Central memory CD4-positive, alpha-beta T cell (primary cell): ENCODE measurements at places on chromosomes 6 and 20.

DNA sequence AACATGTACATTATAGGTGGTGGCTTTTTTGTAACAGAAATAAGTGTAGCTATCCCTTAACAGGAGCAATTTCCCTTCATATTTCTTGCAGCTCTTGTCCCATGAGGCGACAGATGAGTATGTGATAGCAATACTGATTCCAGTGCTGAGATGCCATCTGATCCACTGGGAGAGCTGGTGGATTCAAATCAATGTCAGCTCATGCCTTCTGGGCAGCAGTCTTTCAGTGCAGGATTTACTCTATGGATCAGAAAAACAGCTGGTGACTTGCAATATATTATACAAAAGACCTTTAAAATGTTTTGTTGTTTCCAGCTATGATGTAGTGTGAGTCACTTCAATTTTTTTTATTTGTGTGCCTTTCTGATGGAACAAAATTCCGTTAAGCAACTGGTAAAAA lies 259.9 kb upstream of the SASH1 start:
- DNase-seq, result no peak

DNA sequence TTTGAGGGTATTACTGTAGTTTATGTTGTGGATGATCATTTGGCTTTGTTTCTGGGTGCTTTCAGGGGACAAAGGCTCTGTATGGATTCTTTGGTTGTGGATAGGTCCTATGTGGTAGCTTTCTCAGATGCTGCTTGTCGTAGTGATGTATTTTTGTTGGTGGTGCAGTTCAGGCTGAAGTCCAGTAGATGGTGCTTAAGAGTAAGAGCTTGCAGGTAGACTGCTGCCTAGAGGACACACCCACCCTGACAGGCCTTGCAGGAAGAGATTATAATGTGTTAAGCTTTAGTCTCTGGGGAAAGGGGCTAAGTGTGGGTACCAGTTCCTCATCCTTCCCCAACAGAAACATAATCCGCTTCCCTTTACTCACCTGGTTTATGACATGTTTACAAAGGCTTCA lies 62.6 kb upstream of the ADGRB3 start:
- no peak for DNase-seq

GRCh38 chr6:90216072-90216977 lies 80.3 kb downstream of the BACH2 start:
- DNase-seq, result peak; percentile 41

DNA sequence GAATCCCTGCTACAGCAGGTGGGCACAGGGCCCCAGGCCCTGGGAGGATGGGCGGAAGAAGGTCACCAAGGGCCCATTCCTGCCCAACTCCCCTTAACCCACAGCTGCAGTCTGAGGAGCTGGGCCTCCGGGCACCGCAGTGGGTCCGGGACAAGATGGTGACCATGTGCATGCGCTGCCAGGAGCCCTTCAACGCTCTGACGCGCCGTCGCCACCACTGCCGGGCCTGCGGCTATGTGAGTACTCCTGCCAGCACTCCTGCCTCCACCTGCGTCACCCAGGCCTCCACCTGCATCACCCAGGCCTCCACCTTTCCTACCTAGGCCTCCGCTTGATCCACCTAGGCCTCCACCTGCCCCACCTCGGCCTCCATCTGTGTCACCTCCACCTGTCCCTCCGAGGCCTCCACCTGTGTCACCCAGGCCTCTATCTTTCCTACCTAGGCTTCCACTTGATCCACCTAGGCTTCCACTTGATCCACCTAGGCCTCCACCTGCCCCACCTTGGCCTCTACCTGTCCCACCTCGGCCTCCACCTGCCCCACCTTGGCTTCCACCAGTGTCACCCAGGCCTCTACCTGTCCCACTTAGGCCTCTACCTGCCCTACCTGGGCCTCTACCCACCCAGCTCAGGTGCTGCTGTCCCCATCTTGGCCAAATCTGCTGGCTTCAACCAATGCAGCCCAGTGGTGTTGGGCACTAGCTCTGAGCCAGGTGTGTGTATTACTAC lies 16.8 kb downstream of the FGD2 start:
- DNase-seq, result no peak

- DNase-seq, result peak; percentile 50
Observed at GRCh38 chr6:45433533-45434380, 56.0 kb upstream of the SUPT3H start.

- DNase-seq, result no peak
Observed at GRCh38 chr6:27422651-27423332, 34.2 kb downstream of the ZNF391 start.

DNA sequence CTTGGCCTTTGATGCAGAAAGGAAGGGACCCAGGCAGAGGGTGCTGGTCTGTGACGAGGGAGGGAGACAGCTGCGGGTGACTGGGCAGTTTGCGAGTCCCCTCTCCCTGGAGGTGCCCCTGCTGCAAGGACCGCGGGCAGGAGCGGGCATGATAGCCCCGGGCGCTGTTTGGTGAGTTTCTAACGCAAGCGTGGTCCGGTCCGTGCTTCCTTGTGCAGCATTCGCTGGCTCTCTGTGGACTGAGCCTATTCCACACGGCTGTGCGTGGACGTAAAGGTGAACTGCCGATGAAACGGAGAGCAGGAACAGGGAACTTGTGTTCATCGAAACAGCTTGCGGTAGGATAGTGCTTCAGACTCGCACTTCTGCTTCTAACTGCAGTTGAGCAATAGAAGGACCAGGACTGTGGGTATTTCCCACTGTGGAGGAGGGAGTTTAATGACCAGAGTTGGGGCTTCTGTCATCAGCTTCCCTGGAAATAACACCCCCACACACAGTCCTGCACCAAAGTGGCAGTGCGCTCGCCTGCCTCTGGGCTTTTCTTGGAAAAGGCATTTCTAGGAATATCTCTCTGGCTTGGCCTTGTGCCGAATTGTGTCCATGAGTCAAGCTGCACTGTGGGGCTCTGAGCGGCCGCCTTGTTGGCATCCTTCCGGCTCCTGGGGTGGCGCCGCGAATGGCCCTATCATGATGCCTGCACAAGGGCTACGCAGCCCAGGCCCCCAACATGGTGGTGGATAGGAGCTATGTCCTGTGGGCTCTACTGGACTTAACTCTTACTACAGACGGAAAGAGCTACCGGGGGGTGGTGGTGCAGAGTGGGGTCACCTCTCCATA lies 48.9 kb downstream of the DUSP22 start:
- no peak for DNase-seq

GRCh38 chr6:131694832-131695426 lies 6.3 kb downstream of the OR2A4 start:
- no peak for DNase-seq

- no peak for DNase-seq
Observed at GRCh38 chr6:112990971-112991370, 643.8 kb downstream of the RFPL4B start.

DNA sequence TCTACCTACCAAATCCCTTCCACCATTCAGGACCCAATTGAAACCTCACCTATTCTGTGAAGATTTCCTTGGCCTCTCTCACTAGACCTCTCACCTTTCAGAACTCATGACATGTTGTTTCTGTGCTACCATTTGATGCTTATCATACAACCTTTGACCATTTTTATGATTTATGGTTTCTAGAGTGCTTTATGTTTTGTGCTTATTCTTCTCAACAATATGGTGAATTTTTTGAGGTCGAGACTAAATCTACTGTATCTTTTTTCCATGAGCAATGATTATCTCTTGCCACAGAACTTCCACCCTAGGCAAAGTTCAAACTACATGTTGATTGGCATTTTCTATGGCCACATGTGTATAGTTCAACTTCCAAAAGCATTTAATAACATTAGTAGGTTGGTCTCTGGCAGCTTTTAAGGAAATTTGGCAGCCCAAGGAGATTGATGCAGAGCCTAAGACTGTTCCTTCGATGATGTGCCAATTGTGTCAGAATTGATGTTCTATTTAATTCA lies 84.9 kb downstream of the OLIG3 start:
- no peak for DNase-seq

DNA sequence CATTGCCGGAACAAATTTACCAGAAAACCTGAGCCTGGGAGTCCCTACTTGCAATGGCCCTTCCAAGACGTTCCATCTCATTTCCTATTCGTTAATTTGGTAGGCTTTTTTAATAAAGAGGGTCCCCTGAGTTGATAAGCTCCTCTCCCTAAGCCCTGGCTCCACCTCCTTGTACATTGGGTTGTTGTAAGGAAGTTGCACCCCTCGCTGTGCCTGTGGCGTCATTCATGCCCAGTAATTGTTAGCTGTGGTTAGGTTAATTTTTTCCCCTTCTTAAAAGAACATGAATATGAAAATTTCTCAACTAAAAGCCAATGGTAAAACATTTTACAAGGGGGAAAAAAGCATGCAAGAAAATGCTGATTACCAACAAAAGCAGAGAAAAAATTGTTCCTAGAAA lies 91.9 kb downstream of the SLC24A3 start:
- DNase-seq, result no peak

- no peak for DNase-seq
Observed at GRCh38 chr20:12016291-12016690, 98.6 kb downstream of the BTBD3 start.

DNA sequence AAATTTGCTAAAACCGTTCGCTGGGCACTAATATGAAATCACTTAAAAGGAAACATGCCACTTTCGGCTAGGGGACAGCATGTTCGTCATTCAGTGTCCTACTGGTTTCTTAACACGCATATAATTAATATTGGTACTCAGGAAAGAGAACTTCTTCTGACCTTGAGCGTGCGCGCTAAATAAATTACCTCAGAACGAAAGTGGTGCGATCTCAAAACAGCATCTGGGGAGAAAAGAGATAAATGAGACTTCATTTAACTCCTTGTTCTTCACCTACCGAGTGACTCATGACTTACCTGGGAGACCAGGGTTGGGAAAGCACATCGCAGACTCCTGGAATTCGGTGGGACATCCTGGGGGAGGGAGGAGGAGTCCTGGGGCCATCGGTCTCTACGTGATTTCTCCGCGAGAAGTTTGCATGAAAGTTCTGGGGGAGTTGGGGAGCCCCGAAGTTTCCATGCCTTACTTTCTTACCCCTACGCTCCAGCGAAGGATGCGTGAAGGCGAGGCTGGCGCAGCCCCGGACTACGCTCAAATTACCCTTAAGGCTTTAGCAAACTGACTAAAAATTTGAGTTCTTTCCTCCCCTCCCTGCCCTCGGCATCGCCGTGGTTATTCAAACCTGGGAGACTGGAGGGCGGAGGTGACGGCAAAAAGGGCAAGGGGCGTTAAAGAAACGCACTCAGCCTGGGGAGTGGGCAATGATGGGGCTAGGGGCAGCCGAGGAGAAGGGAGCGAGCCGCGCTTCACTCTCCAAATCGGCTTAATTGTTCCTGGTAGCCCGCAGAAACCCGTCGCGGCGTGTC lies 1.1 kb upstream of the BEND6 start:
- DNase-seq, result no peak

DNA sequence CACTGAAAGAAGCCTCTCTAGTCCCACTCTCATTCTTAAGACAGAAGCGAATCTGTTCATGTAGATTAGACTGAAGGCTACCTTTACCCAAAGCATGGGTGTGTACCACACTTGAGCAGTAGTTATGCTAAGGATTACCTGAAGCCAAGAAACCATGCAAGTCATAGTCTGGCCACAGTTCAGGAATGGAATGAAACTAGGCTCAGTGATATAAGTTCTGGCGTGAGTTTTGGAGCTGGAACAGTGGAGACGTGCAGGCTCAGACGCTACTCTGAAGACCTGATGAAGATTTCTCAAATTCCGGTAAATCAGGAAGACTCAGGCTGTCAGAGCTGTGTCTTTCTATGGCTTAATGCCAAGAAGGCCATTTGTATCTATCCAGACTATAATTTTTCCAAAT lies 219.9 kb downstream of the HDGFL1 start:
- no peak for DNase-seq

DNA sequence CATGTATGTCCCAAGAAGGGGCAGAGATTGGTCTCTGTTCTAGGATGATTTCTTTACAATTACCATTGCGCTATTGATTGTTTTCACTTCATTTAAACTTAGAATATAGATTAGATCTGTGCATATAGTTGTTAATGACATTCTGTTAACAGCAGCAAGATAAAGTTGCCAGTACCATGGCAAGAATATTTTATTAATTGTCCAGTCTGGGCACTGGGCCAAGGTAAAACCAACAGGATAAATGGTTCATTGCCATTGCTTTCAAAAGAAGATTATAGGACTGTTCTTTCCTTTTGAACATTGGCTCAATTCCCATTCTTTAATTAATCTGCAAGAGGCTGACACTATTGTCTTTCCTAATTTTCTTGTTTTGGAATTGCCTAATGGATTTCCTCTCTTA lies 592.4 kb downstream of the RFPL4B start:
- DNase-seq, result no peak

DNA sequence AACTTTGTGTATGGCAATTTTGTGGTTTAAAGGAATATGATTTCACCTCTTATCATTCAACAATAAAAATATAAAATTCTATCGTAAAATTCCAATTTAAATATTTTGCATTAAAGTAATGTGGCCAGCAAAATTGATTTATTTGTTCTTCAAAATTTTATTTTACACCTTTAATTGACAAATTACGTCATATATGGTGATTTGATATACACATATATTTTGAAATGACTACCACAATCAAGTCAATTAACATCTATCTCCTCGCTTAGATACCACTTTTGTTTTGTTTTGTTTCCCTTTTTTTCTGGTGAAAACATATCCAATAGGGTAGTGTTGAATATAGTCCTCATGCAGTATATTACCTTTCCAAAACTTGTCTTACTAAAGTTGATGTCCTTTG lies 467.6 kb upstream of the HS3ST5 start:
- no peak for DNase-seq

DNA sequence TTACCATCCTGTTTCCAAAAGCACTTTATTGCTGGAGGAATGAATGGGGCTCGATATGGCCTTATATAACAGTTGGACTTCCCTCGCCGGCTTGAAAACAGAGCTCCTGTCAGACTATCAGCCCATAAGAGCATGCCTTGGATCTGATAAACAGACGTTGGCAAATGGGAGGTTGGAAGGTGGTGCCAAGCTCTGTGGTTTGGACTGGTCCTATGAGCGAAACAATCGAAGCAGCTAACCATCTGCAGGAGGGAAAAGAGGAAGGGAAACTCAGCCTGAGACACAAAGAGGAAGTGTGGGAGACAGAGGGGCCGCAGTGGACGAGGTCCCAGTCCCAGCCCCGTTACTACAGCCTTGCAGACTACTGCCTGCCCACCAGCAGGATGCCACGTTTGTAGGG lies 92.9 kb downstream of the TFAP2C start:
- DNase-seq, result no peak

GRCh38 chr20:16069389-16070010 lies 503.7 kb downstream of the KIF16B start:
- DNase-seq, result no peak

GRCh38 chr6:105862936-105863607 lies 223.1 kb upstream of the PRDM1 start:
- no peak for DNase-seq

DNA sequence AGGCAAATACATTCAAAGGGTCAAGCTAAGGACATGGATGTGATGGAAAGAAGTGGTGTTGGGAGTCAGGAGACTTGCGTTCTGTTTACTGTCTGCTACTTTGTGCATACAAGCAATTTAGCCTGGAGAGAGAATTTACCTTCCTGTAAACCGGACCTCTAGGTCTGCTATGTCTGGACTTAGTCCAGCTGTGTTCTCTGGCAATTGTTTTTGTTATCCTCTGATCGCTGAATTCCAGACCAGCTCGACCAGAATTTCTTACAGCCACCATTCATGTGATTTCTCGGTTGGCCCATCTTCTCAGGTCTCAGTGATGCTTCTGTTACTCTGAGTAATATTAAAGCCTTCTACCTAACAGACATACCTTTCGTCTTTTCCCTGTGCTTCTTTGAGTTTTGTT lies 75.2 kb downstream of the LRRC1 start:
- DNase-seq, result no peak
